ENCODE measurements at places on chromosomes 11 and 22.

DNA sequence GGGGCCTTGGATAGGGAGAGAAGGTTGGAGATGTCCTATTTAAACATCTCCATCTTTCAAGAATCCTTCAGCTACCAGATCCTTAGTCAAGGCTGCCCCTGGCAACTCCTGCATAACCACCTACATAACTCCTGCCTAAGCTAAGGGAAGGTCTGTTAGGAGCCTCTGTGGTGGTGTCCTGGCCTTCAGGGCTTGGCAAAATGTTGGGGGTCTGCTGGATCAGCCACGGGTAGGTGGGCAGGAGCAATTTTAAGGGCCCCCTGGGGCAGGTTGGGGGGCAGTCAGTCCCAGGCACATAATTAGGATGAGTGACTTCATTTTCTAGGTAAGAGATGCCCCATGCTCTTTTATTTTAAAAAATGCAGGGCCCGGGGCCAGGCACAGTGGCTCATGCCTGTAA lies 25.9 kb downstream of the USH1C start:
- no peak for DNase-seq

DNA sequence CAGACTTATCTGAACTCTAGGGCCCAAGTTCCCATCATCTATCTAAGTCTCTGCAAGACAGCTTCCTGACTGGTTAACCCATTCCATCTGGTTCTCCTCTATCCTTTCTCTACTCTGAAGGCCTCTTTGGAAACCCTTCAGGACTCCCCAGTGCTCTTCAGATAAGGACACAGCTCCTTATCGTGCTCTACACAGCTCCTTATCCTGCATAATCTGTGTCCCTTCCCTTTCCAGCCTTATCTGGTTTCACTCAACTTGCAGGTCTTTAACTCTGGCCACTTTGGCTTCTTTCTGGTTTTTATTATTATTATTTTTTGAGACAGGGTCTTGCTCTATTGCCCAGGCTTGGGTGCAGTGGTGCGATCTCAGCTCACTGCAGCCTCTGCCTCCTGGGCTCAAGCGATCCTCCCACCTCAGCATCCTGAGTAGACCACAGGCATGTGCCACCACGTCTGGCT lies 10.6 kb downstream of the ENDOD1 start:
- no peak for DNase-seq

DNA sequence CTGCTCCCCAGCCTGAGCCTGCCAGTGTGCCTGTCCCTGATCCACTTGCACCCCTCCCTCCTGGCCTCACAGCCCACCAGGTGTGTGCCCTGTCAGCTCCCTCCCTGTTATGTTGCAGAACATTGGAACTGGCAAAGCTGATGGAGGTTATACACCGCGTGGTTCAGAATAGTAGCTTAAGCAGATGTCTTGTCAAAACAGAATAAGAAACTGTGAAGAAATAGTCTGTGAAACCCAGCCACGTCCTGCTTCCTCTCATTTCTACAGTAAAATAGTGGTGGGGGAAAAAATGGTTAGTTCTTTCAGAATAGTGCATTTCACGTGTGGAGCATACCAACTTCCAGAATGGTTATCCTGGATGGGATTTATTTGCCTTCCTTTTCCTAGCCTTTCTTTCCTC lies 161.2 kb upstream of the NAV2 start:
- DNase-seq: no peak

DNA sequence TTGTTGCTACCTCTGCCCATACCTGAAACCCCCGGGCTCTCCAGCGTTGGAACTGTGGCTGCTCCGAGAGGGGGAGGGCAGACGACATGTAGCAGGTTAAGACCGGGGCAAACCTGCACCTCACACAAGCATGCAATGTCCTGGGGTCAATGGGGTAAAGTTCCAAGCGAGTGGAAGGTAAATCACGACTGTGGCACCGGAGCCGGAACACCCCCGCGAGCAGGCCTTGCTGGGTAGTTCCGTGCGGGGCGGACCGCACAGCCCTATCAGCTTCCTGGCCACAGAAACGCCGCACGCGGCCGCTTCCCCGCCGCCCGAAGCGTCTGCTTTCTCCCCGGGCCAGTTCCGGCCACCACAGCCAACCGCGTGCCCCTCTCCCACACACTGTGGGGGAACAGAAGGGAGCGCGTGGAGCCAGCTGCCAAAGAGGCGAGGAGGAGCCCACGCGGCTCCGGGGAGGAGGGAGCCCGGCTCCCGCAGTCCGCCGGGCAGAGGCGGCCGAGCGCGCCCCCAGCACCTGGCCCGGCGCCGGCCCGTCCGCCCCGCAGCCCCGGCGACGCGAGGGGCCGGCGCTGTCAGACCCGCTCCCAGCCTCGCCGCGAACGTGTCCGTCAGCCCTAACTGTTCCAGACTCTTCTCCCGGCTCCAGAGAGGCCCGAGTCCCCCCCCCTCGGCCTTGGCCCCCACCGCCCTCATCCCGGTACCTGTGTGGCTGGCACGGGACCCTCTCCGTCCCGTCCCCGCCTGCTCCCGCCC lies 1.6 kb downstream of the SPTBN2 start:
- no peak for DNase-seq

DNA sequence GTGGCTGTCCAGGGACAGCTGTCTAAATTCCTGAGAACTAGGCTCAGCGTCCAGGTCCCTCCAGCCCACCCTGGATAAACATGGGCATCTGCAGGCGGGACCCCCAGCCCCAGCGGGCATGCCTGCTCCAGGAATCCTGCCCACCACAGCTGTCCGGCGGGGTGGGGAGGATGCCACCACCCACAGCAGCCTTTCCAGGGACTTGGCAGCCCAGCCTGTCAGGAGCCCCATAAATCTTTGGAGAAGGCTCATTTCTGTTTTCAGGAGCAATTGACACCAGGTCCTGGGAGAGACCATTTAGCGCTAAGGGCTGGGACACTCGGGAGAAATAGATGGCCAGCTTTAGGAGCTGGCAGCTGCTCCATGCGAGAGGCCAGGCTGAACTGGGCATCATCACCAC lies 358.9 kb downstream of the CADM1 start:
- DNase-seq: no peak

GRCh38 chr22:39364714-39365491 lies 15.1 kb downstream of the SYNGR1 start:
- DNase-seq: no peak

DNA sequence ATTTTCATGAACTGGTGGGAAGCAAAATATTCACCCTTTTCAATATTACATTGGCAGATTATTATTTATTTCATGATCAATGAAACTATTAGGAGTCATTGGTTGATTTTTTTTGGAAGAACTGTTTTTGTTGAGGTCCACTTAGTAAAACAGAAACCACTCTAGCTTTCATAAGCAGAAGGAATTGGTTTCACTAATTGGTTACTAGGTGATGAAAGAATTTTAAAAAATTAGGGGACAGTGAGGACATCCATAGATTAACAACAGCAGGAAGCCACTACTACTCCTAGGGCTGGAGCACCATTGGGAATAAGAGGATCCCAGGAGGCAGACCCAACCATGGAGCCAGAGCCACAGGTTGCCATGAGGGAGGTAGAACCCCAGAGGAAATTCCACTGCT lies 74.4 kb upstream of the KCNA4 start:
- DNase-seq: no peak

GRCh38 chr11:696955-697491 lies 1.4 kb downstream of the TMEM80 start:
- DNase-seq: no peak

- no peak for DNase-seq
These were observed 8.0 kb upstream of the CSRP3 start for GRCh38 chr11:19209617-19210370.

DNA sequence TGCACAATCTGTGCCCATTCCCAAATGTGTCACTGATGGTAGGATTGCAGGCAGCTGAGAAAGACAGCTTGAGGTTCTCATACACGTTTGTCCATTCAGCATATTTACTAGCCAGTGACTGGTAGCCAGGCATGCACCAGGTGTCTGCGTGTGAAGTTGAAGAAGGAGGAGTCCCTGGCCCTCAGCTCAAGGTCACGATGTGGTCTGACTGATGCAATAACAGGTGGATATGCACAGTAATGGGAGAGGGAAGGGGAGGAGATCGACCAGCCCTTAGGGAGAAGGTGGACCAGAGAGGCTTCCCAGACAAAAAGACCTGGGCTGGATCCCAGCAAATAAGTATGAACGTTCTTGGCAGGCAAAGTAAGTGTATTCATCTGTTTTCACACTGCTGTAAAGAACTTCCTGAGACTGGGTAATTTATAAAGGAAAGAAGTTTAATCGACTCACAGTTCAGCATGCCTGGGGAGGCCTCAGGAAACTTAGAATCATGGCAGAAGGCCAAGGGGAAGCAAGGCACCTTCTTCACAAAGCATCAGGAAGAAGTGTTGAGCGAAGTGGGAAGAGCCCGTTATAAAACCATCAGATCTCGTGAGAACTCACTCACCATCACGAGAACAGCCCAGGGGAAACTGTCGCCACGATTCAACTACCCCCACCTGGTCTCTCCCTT lies 96.0 kb downstream of the MN1 start:
- no peak for DNase-seq

DNA sequence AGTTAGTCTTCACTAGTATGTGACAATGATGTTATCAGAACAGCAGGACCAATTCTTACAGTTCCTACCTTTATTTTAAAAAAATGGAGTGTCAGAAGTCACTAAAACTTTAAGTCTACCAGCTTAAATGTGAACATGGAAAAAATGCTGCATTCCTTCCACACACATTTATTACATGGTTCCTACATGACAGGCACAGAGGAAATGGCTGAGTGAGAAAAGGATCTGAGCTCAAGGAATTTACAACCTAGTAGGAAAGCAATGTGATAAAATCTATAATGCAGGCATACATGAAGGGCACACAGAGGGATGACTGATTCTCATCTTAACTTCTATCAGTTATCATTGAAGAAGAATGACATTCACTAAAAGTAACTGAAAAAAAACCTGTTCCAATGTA lies 23.0 kb downstream of the CLDN25 start:
- no peak for DNase-seq

- no peak for DNase-seq
These were observed 4.5 kb downstream of the RAB36 start for GRCh38 chr22:23149743-23150238.

GRCh38 chr22:48639896-48640748 lies 1187.6 kb downstream of the BRD1 start:
- DNase-seq: no peak

- no peak for DNase-seq
These were observed 168.7 kb downstream of the WT1 start for GRCh38 chr11:32266601-32267000.

- DNase-seq: no peak
These were observed 108.7 kb upstream of the THY1 start for GRCh38 chr11:119531623-119532022.

- no peak for DNase-seq
These were observed 14.5 kb downstream of the SAA1 start for GRCh38 chr11:18280438-18281045.

- DNase-seq: peak; percentile 37
These were observed 679 bp upstream of the SSH3 start for GRCh38 chr11:67302571-67303131.

- DNase-seq: no peak
These were observed 86.6 kb upstream of the BDNF start for GRCh38 chr11:27786864-27787263.

- DNase-seq: no peak
These were observed 32.3 kb downstream of the PISD start for GRCh38 chr22:31629741-31630184.

- no peak for DNase-seq
These were observed 110.3 kb downstream of the BRD1 start for GRCh38 chr22:49717322-49717919.

GRCh38 chr11:114233755-114234154 lies 62.4 kb upstream of the NNMT start:
- DNase-seq: no peak

DNA sequence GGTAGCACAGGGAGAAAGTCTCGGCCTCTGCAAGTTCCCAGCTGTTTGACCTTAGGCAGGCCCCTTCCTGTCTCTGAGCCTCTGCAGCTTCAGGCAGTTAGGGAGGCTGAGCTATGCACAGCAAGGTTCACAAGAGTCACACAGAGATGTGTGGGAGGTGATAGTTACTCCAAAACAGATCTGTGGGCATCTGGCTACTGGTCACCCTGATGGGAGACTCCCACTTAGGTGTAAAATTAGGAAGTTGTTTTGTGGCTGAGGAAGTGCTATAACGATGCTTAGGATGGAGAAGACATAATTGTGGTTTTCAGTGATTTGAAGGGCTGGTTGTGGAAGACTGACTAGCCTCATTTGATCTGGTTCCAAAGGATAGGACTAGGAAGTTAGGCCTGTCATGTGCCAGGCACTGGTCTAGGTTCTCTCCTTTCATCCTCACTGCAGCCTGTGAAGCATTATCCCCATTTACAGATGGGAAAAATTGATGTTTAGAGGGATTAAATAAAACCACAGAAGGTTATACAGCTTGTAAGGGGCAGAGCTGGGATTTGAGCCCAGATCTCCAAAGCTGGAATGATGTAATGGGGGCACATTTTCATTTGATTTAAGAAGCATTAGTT lies 13.5 kb downstream of the ACO2 start:
- DNase-seq: no peak

DNA sequence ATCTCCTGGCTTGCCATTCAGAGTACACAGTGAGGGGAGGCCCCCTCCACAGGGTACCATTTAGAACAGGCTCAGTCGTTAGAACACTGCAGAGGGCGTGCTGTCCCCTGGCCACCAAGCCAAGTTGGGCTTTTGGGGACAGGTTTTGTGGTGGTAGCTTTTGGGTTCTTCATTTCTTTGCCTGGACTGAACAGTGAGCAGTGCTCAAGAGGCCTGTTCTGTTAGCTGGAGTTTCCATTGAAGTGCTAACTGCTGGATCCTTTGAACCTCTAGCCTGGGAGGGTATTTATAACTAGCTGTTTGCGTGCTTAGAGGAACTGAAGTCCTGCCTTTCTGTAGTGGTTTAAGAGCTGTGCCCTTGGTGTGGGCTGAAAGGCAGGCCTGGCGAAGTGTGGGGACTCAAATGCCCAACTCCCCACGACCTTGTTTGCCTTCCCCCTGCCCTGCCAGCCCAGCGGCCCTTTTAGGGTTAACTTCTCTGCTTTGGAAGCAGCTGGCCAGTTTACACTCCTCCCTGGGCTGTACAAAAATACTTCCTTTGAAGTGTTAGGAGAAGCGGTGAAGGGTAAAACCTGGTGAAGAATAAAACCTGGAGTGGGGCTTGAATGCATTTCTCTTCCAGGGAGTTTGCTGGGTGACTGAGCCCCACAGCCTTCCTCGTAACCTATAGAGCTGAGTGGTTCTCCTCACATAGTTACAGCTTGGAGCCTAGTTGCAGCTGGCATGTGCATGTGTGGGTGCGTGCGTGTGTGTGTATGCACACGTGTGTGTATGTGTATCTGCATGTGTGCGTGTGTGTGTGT lies 34.6 kb downstream of the ZNRF3 start:
- no peak for DNase-seq

DNA sequence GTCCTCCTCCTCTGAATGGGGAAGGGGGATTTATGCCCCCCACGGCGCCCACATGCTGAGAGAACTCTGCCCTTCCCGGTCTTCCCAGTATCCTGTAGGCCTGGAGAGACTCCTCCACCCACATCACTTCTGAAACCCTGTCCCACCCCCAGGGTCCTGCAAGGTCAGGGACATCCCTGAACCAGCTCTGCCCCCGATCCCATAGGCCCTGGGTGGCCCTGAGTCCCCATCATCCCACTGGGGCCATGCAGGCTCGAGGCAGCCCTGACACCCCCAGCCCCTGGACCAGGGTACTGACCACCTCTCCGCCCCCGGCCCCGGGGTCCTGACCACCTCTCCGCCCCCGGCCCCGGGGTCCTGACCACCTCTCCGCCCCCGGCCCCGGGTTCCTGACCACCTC lies 11.7 kb downstream of the B4GALNT4 start:
- no peak for DNase-seq
